Dermis microvascular lymphatic vessel endothelial cell (primary cell): ENCODE measurements at places on chromosomes 2 and 18. TPM values are rescaled to one million over a fixed set of nuclear protein-coding genes. Genes with fewer than 3 reads are reported as not detected.

DNA sequence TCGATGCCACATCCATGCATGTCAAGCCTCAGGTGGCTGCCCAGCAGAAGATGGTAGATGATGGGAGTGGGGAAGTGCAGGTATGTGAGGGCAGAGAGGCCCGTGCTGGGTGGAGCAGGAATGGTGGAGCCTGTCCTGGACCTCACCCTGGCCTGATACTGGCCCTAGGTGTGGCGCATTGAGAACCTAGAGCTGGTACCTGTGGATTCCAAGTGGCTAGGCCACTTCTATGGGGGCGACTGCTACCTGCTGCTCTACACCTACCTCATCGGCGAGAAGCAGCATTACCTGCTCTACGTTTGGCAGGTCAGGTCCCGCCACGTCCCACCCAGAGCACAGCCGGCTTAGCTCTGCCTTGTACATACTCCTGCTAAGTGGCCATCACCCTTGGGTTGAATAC is 13.0 kb downstream of the VIL1 start:
- no peak for DNase-seq

The GALR1 gene
- total RNA-seq, result not detected in 2 replicates

GRCh38 chr2:102601730-102602129 is 17.6 kb upstream of the SLC9A2 start:
- no peak for DNase-seq

The RUFY4 gene
- not detected in 2 replicates for total RNA-seq
